ENCODE measurements at places on chromosomes 4 and X.

GRCh38 chr4:61273233-61273632 lies 73.1 kb downstream of the ADGRL3 start:
- peak; percentile 21 for DNase-seq

DNA sequence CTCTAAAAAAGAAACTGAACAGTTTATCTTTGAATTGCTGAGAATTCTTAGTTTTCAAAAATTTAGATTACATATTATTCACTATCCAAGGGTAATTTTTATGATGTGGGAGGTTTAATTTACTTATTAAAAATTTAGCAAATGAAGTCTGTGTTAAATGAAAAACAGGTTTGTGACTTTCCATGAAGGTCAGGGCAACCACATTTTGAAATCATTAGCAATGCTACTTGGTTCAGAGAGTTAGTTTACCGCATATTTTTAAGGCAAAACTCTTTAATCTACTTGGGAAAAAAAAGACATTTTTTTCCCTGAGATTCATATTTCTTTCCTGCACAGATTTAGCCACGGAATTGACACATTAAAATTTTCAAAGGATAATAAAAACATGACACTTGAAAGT lies 37.3 kb upstream of the PRSS12 start:
- DNase-seq, result no peak

GRCh38 chr4:180028682-180029081 lies 2214.5 kb upstream of the TENM3 start:
- no peak for DNase-seq

DNA sequence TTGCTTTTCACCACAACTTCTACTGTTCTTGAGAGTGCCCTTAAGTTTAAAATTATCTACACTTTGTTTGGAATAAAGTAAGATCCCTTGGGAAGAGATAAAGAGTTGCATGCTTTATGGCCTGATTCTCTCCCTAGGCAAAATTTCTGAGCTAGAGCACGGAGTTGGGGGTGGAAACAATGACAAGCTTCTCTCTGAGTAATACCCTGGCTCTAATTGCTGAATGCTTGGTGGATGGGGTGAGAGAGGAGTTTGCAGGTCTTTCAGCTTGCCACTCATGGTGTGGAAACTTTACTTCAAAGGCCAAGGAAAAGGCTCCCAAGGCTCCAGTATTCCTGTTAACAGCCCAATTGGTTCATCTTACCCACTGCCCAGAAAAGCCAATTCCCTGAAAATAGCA lies 26.1 kb upstream of the PRDM8 start:
- DNase-seq, result no peak

- no peak for DNase-seq
Measured at GRCh38 chrX:40459571-40460158, 121.1 kb upstream of the ATP6AP2 start.

GRCh38 chrX:154542723-154543424 lies 3.8 kb downstream of the G6PD start:
- DNase-seq, result peak; percentile 81

- no peak for DNase-seq
Measured at GRCh38 chr4:53116954-53117353, 248.9 kb downstream of the SCFD2 start.

DNA sequence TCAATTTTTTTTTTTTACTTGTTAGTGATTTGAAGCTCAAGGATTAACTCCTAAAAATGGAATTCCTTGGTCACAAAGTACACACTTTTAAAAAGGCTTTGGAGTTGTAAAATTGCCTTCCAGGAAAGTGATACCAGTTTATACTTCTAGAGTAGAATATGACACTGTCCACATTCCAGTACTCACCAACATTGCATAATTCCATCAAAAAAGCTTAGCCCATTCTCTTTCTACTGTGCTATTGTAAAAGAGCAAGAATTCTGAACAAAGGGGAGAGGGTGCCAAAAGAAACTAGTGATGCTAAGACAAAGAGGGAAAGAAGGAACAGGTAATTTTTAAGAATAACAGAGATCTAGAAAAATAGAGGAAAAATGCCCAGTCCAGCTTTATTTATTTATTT lies 10.4 kb upstream of the PHOX2B start:
- no peak for DNase-seq

GRCh38 chr4:4249866-4250265 lies 1.8 kb upstream of the TMEM128 start:
- no peak for DNase-seq

GRCh38 chr4:136484996-136485395 lies 1047.3 kb downstream of the PCDH18 start:
- no peak for DNase-seq

- DNase-seq, result no peak
Measured at GRCh38 chr4:78291277-78291676, 234.2 kb downstream of the FRAS1 start.

DNA sequence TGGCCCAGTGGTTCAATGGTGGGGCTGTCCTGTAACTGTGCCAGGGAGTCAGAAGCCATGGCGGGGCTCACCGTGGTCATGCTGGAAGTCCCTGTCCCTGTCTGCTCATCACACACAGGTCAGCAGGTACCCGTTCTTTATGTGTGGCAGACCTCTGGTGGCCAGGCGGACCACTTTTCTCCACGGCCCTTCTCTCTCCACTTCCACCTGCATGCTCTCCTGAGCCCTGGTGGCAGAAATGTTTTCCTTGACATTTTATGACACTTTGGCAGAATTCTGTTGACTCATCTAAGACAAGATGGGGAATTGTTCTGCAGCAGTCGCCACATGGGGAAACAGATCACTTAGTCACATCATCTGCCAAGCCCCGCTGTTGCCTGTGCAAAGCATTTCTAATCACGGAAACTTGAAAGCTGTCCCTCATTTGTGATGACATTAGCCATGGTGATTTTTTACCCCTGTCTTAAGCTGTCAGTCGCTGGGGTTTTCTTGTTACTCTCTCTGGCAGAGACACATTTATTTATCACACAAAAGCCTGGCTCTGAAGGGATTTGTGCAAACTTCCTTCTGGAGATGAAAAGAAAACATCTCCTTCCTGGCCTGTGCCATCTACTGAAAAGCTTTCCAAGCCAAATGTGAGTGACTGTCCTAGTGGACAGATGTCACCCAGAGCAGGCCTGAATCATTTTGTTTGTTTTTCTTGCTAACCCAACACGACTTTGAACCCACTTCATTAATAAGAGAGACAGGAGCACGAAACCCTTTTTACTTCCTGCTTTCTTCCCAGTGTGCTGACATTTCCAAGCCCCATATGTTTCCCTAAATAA lies 38.8 kb upstream of the STIM2 start:
- DNase-seq, result peak; percentile 72

- DNase-seq, result no peak
Measured at GRCh38 chr4:152590179-152591031, 54.5 kb upstream of the FBXW7 start.

Measured in suppressor macrophage treated with lipopolysaccharide for 4 hours (primary cell).